GM06990 (cell line): ENCODE measurements at places on chromosomes 2 and 18.

GRCh38 chr2:233822781-233823730 is 31.3 kb downstream of the HJURP start:
- no peak for DNase-seq

DNA sequence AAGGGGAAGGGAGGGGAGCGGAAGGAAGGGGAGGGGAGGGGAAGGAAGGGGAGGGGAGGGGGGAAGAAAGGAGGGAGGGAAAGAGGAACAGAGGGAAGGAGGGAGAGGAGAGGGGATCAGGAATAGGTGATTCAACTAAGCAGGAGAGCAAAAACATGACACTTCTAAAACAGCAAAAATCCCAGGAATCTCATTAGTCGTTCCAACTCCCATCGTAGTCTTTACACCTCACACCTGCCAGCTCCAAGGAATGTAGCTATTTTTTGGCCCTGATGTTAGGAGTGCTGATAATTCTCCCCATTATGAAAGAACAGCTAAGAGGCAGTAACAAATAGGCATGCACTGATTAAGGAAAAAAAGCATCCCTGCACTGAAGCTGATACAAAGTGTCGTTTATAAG is 709.9 kb upstream of the PKDCC start:
- no peak for DNase-seq

DNA sequence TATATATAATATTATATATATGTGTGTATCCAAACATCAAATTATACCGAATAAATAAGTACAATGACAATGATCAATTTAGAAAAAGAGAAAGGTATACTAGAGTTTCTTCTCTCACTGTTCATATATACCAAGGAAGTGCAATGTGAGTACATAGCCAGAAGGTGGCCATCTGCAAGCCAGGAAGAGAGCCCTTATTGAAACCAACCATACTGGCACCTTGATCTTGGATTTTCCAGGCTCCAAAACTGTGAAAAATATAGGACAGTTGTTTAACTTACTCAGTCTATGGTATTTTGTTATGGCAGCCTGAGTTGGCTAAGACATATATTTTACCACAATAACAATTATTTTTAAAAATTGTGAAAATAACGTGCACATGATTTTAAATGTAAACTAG is 1490.2 kb upstream of the SLC39A10 start:
- no peak for DNase-seq

GRCh38 chr18:3411854-3412268 is 38.1 kb upstream of the TGIF1 start:
- DNase-seq: peak; percentile 40

DNA sequence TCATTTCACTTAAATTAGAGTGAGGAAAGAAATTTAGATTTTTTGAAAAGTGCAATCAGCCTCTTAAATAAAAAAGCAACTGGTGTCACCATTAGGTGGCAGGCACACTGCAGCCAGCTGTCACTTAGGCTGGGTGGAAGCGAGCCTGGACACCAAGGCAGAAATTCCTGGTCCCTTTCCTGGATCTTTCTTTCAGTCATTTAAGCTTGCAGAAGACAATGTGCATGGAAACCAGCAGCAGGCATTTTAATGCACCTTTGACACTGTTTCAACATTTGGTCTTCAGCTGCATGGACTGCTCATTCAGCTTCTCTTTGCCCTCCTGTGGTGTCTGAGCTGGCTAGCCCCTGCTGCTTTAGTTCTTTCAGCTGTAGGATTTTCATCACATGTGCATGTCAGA is 61.0 kb downstream of the AQP4 start:
- DNase-seq: no peak

DNA sequence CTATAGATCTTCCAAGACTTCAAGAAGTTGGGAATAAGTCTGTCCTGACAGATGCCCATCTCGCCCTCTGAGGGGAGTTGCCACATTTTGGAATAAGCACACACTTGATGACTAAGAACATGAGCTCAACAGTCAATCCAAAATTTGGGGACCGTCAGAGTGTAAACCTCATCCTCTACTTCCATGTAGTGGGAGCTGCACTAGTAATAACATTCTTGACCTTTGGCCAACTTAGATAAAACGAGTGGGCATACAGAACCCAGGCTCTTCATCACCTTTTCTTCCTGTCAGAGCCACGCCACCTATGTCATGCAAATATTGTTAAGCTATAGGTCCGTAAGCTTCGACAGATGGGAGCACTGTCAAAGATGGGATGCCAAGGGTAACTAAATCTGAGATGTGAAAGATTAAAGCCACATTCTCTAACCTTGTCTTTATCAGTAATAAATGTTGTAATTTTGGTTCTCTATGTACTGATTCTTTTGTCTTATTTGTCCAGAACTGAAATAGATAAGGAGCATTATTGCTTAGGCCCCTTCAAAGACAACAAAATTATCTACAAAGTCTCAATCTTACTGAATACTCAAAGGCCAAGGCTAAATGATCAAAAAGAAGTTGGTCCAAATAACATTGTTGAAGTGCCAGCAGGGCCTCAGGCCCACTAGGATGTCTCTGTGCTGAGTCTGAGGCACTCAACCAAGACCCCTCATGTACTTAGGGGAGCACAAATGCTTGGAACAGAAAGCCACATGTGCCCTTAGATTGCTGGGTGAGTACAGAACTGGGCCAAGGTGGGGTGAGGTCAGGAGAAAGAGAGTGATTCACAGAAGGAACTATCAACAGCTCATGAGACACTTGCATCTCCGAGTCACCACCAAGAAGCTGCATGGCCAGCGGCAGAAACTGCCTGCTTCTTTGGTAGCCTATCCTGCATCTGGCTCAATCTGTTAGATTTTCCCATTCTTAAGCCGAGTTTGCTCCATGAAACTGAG is 15.0 kb downstream of the CDH2 start:
- no peak for DNase-seq

DNA sequence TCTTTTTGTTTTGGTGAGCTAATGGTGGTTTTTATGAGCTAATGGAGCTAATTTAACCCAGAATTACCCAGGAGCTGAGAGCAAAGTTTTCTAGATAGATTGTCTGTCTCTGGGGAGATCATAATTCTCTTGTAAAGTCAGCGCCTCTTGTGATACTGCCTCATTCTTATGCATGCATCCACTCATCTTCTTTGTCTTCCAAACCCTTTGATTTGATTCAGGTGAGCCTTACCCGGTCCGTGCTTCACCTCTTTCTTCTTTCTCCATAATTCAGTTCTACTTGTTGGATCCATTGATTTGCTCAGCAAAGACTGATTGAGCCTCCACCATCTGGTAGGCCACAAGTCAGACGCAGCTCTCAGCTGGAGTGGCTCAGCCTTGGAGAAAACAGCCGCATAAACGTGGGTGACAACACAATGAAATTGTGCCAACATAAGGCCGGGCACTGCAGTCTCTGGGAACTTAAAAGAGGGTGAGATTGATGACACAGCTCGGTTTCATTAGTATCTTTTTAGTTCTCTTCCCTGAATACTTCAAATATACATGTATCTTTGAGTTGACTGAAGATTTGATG is 158.5 kb upstream of the SH3BP4 start:
- DNase-seq: no peak

- no peak for DNase-seq
These were observed 3.8 kb downstream of the CD28 start for GRCh38 chr2:203710226-203710625.

GRCh38 chr2:135603543-135603942 is 72.3 kb downstream of the R3HDM1 start:
- DNase-seq: no peak

GRCh38 chr2:118986738-118987137 is 44.7 kb downstream of the MARCO start:
- DNase-seq: no peak

- no peak for DNase-seq
These were observed 1305.5 kb upstream of the NXPH2 start for GRCh38 chr2:140085674-140086073.

- DNase-seq: no peak
These were observed 46.3 kb upstream of the RAB12 start for GRCh38 chr18:8562919-8563318.

DNA sequence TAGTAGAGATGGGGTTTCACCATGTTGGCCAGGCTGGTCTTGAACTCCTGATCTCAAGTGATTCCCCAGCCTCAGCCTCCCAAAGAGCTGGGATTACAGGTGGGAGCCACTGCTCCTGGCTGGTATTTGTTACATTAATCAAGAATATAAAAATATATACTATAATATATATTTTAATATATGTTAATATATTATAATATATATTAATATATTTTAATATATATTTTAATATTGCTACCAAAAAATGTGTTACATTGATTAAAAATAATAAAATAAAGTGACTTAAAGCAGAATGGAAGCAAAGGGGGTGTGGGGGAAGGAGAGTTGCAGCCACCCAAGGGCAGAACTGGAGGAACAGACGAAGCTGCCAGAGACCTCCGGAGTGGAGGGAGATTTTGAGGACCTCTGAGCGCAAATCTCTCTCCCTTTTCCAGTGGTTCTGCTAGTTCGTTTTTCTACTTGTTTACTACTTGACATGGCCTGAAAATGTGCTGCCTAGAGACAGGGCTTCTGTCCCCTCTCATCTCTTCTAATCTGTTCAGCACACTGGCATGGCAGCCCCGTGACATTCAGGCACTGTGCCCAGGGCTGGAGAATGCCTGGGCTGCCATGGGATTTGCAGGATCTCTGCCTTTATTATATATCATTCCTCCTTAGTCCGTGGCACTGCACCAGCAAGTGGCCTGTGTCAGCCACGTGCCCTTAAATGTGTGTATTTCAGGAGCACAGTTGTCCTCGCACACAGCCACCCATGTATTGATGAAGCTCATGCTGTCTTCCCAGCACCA is 47.9 kb upstream of the RAB12 start:
- DNase-seq: no peak

GRCh38 chr18:3595369-3596273 is 145.6 kb downstream of the TGIF1 start:
- DNase-seq: peak; percentile 64

GRCh38 chr18:74281980-74282754 is 9.6 kb downstream of the CYB5A start:
- no peak for DNase-seq

- DNase-seq: no peak
These were observed 64.0 kb upstream of the CERS6 start for GRCh38 chr2:168392024-168392423.

DNA sequence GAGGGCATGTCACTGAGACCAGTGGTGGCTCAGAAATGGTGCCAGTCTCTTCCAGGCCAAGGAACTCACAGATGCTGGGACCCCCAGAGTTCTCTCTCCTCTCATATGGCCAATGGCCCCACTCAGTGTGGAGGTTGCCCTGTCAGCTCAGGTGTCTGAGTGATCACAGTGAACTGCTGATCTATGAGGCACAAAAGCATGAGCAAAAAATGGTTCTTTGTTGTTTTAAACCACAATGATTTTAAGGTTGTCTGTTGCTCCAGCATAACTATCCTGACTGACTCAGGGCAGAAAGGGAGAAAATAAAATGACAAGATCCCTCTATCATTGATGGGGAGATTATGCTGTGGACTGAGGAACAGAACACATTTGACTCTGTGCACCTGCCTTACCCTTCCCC is 57.8 kb downstream of the FBLN7 start:
- no peak for DNase-seq

- no peak for DNase-seq
These were observed 43.1 kb downstream of the MAP4K4 start for GRCh38 chr2:101740555-101740964.

GRCh38 chr2:206289391-206289790 is 14.9 kb downstream of the ZDBF2 start:
- no peak for DNase-seq

DNA sequence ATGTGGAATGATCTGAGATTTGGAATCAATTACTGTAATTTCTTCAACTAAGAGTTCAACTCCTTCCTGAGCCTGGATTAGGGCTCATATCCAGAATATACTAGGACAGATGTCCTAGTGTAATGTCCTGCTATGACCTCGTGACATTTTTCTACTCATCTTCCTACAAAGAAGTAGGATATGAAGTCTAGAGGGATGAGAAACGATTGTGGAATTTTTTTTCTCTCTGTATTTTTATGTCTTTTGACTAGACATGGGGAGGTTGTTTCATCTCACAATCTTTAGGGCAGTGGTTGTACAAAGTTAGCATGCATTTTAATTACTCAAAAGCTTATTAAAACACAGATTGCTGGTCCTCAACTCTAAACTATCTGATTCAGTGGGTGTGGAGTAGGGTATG is 203.0 kb downstream of the PARD3B start:
- no peak for DNase-seq

GRCh38 chr2:148167855-148168254 is 147.0 kb downstream of the MBD5 start:
- no peak for DNase-seq

- DNase-seq: no peak
These were observed 348.0 kb downstream of the GPD2 start for GRCh38 chr2:156784020-156784701.

DNA sequence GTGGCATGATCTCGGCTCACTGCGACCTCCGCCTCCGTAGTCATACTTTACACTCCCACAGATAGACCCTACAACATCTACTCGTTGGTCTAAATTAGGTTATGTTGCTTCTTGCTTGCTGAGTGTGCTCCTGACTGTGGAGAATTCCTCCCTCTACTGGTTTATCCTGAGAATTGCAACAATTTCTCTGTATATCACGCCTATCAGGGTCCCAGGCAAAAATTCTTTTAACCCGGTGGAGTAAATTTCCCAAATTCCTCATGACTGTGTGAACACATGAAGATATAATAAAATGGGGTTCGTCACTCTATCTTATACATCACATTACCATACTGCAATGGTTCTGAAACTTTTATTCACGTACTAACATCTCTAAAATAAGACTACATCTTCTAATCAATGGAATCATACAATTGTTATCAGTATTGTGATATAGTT is 156.7 kb downstream of the EVA1A start:
- DNase-seq: no peak

DNA sequence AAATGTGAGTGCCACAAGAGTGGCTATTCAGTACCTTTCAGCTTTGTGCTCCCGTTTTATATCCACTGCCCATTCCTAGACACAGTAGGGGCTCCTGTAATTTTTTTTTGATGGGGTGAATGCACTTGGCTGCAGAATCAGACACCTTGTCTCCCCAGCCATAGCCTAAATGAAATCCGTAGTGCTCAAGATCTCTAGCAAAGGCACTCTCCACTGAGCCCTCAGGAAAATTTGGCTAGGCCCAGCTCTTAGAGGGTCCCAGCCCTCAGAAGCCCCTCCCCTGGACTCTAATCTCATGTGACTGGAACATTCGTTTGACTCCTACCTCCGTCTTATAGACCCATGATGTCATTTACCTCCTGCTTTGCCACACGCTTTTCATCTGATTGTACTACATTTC is 323.9 kb downstream of the SMAD2 start:
- DNase-seq: no peak

- DNase-seq: no peak
These were observed 13.7 kb upstream of the TNP1 start for GRCh38 chr2:216873573-216873972.

- peak; percentile 41 for DNase-seq
These were observed 127.9 kb upstream of the SEC11C start for GRCh38 chr18:59011786-59012185.

GRCh38 chr18:44678725-44679055 is 2.0 kb upstream of the SETBP1 start:
- no peak for DNase-seq

- no peak for DNase-seq
These were observed 67.1 kb downstream of the ZBTB7C start for GRCh38 chr18:48342125-48342524.

GRCh38 chr18:9706081-9706935 is 1.8 kb upstream of the RAB31 start:
- DNase-seq: no peak

- no peak for DNase-seq
These were observed 132.4 kb downstream of the LRRC30 start for GRCh38 chr18:7363338-7363737.
